Activated T-cell treated with anti-CD3 and anti-CD28 coated beads, Interleukin-2, amount 50 U/mL, for 72 hours (primary cell): ENCODE measurements at places on chromosomes 3 and 15. TPM values are rescaled to one million over a fixed set of nuclear protein-coding genes. Genes with fewer than 3 reads are reported as not detected.

SH3GL3 gene
- total RNA-seq, result 0.19 TPM

CCR3 gene
- total RNA-seq, result not detected

P2RY13 gene
- total RNA-seq, result not detected

PLIN1 gene
- 0.88 TPM for total RNA-seq

OR5K2 gene
- not detected for total RNA-seq

VEPH1 gene
- total RNA-seq, result not detected

SKIC8 gene
- 31.3 TPM for total RNA-seq

MEX3B gene
- 0.72 TPM for total RNA-seq

OR5H14 gene
- not detected for total RNA-seq

TNNC1 gene
- 10.8 TPM for total RNA-seq

MLF1 gene
- 3.6 TPM for total RNA-seq

PLAAT1 gene
- not detected for total RNA-seq

METTL6 gene
- 29.6 TPM for total RNA-seq

STAC gene
- total RNA-seq, result not detected

PTPRG gene
- 1.3 TPM for total RNA-seq

TRIM42 gene
- not detected for total RNA-seq

FSD2 gene
- not detected for total RNA-seq

P2RY14 gene
- 0.51 TPM for total RNA-seq

TRIM69 gene
- 86.1 TPM for total RNA-seq

CCPG1 gene
- total RNA-seq, result 43.1 TPM

COL6A5 gene
- total RNA-seq, result not detected

KIAA1143 gene
- total RNA-seq, result 27.1 TPM

GOLGA8T gene
- not detected for total RNA-seq

MED12L gene
- 4.4 TPM for total RNA-seq

IRAK2 gene
- 9.4 TPM for total RNA-seq

MORC1 gene
- not detected for total RNA-seq

TMED3 gene
- total RNA-seq, result 44.8 TPM

ADAMTS7 gene
- 1.5 TPM for total RNA-seq

EXD1 gene
- total RNA-seq, result not detected

TMEM212 gene
- total RNA-seq, result not detected

SLC12A1 gene
- total RNA-seq, result not detected

DLL4 gene
- total RNA-seq, result 0.12 TPM

RRP9 gene
- total RNA-seq, result 27.7 TPM

ZNF385D gene
- not detected for total RNA-seq

HSPBAP1 gene
- 8.2 TPM for total RNA-seq

SOX14 gene
- not detected for total RNA-seq

CYP1A2 gene
- total RNA-seq, result not detected

EPHB3 gene
- 0.50 TPM for total RNA-seq

PDZRN3 gene
- total RNA-seq, result not detected

UROC1 gene
- not detected for total RNA-seq

STRIT1 gene
- not detected for total RNA-seq

ZNF662 gene
- 5.0 TPM for total RNA-seq

ANKUB1 gene
- not detected for total RNA-seq

TM4SF4 gene
- total RNA-seq, result not detected

CXCR6 gene
- 13.1 TPM for total RNA-seq

AMIGO3 gene
- total RNA-seq, result 0.72 TPM

HES1 gene
- 0.81 TPM for total RNA-seq

TMEM266 gene
- total RNA-seq, result not detected

BNC1 gene
- total RNA-seq, result not detected

KBTBD8 gene
- 14.7 TPM for total RNA-seq

FAM162A gene
- total RNA-seq, result 79.0 TPM

GOLGA6L2 gene
- not detected for total RNA-seq

TMEM158 gene
- not detected for total RNA-seq

PLCL2 gene
- total RNA-seq, result 24.7 TPM

CAND2 gene
- total RNA-seq, result 1.2 TPM

EPHB1 gene
- total RNA-seq, result 1.3 TPM

PRKCI gene
- 33.7 TPM for total RNA-seq

MYLK gene
- total RNA-seq, result not detected

FES gene
- 81.5 TPM for total RNA-seq
